Stimulated activated CD8-positive, alpha-beta memory T cell treated with anti-CD3 and anti-CD28 coated beads, Interleukin-4, amount 100 ng/mL, for 4 hours (primary cell): ENCODE measurements at places on chromosomes 12 and 14.

GRCh38 chr12:109513977-109514376, 36.5 kb downstream of the UBE3B start:
- DNase-seq: no peak

DNA sequence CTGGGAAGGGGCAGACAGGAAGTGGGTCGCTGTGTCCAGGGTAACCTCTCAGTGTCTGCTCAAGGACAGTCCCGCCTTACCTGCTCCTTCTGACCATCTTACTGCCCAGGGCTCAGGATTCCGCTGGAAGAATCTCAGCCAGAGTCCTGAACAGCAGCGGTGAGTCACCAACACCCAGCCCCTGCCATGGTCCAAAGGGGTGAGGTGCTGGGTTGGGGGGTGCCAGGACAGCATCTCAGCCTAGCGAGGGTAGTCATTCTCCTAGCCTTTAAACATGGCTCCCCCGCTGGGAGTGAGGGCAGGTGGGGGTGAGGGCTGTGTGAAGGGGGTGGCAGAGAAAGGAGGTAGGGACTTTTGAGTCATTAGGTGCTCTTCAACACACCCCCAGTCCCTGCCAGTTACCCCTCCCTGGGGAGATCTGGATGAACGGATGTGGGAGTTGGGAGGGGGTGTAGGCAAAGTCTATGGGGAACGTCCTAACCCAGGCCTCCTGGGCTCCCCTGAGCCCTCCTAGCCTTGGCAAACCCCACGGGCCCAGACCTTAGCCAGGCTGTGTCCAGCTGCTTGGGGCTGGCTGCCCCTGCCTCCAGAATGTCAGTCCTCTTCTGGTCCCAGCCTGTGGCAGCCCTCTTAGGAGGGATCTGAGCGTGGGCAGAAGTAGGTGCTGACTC, 2.5 kb downstream of the TAMALIN start:
- DNase-seq: no peak

DNA sequence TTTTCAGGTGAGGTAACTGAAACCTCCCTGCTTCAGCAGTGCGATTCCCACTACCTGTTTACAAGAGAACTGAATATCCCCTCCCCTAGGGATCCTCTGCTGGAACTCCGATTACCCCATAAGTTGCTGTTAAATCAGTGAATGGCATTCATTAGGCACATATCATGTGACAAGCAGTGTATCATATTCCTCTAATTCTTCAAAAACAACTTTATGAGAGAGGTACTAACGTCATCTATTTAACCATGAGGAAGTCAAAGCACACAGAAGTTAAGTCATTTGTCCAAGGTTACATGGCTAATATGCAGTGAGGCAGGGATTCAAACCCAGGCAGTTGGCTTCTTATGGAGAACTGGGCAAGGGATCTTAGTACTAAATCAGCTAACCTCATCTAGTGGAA, 43.9 kb upstream of the PCED1B start:
- no peak for DNase-seq

DNA sequence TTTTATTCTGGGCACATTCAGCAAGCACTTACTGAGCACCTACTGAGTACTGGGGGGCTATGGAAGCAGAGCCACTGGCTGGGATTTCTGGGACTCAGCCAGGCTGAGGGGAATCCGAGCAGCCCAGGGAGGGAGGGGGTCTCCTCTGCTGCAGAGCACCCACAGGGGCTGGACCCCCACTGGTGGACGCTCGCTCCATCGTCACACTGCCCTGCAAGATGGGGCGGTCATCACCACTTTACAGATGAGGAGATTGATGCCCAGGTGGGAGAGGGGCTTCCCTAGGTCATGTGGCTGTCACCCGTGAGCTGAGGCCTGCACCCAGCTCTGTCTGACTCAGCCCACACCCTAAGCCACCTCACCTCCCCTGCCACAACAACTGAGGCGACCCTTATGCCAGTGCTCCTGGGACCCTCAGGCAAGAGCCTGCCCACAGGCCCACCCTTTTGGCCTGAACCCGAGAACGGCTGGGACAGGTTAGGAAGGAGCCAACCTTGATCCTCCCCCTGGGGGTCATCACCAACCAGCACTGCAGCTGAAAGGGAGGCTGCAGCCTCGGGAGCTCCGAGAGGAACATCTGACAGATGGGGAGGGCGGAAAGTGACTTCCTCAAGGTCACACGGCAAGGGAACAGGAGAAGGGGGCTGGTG, 74.4 kb downstream of the SERPINA3 start:
- DNase-seq: no peak

- no peak for DNase-seq
Observed at GRCh38 chr12:16913832-16914490, 308.0 kb upstream of the LMO3 start.

GRCh38 chr12:20445687-20446086, 77.3 kb downstream of the PDE3A start:
- no peak for DNase-seq

- DNase-seq: no peak
Observed at GRCh38 chr12:119183942-119184695, 5.4 kb downstream of the HSPB8 start.

- peak; percentile 68 for DNase-seq
Observed at GRCh38 chr12:121795034-121795968, 1.8 kb upstream of the RHOF start.

GRCh38 chr12:10320643-10321042, 13.0 kb downstream of the KLRD1 start:
- DNase-seq: no peak

GRCh38 chr14:20387576-20387975, 25.7 kb downstream of the TEP1 start:
- DNase-seq: no peak

GRCh38 chr12:2395354-2395977, 342.7 kb downstream of the CACNA1C start:
- DNase-seq: no peak
